ENCODE measurements at places on chromosomes 1 and 21. TPM values are rescaled to one million over a fixed set of nuclear protein-coding genes. Genes with fewer than 3 reads are reported as not detected.

GLRX2 gene
- 12.4 TPM for total RNA-seq

KRTAP19-3 gene
- not detected for total RNA-seq

SIM2 gene
- total RNA-seq = not detected

SMIM12 gene
- 33.0 TPM for total RNA-seq

PTAFR gene
- not detected for total RNA-seq

SPATA46 gene
- total RNA-seq = not detected

ANGPTL1 gene
- total RNA-seq = 16.4 TPM

FGR gene
- total RNA-seq = not detected

C1orf174 gene
- total RNA-seq = 20.5 TPM

Data from aortic smooth muscle cell (primary cell).